ENCODE measurements at places on chromosomes 11 and 22.

- DNase-seq: no peak
These were observed 5.7 kb upstream of the FLI1 start for GRCh38 chr11:128688031-128688713.

- DNase-seq: no peak
These were observed 444 bp upstream of the TSKU start for GRCh38 chr11:76782531-76783293.

DNA sequence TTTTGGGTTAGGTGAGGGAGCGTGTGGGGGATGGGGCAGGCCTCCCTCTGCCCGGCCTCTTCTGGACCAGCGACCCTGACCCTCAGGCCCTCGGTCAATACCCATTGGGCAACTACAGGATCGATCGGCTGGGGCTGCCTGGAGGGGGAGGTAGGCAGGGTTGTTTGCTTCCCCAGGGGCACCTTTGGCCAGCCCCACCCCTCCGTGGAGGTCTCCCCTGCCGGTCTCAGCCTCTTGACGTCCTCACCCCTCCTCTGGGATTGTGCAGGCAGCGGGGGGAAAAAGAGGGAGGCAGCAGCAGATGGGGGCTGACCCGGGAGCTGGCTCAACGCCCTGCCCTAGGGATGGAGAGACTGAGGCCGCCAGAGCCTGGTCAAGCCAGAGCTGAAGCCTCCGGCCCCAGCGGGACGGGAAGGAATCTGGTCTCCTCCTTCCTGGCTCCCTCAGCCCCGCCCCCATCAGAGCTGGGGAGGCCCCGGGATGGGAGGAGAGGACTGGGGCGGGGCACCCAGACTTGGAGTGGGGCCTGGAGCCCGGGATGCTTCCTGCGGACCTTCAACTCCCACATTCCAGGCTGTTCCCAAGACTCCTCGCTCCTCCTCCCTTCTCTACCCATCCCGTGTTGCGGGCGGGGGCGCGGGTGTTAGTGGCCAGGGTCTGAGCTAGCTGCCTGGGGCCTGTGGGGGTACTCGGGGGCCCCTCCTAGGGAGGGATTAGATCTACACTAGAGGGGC, 14.4 kb upstream of the CDC42EP1 start:
- DNase-seq: no peak

DNA sequence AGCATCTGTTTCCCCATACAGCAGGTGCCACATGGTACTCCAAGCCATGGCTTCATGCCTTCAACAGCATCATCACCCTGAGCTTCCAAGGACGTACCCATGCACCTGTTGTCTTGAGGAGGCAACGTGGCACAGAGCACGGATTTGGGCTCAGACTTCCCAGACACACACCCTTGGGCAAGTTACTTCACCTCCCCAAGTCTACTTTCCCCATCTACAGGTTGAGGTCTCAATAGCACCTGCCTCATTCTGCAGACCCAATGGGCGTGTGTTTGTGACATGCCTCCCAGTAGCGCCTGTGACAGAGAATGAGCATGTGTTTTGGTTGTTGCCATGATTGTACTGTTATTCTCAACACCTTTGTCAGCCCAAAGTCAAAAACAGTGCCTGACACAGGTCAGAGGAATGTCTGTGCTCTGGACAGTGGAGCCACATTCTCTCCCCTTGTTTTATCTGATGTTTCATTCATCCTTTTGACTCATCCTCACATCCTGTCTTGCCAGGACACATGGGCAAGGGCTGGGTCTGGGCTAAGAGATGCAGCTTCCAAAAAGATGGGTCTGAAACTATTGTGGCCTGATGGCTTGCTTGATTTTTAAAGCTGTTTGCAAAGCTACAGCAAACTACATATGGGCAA, 53.4 kb upstream of the CCND1 start:
- no peak for DNase-seq

- no peak for DNase-seq
These were observed 9.0 kb upstream of the SPINDOC start for GRCh38 chr11:63804259-63804658.

DNA sequence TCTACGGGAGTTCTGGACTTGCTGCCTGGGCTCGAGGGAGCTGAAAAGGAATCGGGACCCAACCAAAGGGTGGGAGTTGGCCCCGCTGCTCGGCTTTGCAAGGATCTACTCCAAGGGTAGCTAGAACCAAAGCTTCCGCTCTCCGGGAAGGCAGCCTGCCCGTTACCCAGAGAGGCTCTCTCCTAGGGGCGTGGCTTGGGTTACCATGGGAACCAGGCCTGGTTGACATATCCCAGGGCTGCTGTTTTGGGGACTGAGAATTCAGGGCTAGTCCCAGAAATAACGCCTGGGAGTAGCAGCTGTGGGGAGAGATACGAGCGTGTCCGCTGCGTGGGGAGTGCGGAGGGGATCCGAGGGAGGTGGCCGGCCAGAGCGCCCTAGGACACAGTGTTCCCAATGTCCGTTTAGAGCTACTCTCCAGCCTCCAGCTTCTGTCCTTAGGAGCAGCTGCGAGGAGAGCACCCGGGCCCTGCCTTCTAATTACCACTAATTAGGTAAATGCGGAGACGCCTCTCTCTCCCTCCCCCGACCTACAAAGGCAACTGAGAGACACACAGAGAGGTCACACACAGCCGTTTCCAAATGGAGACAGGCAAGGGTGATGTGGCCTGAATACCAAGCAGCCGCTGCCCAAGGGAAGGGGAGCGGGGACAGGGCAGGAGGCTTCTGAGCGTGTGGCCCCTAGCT, 141.6 kb upstream of the CADM1 start:
- DNase-seq: no peak

DNA sequence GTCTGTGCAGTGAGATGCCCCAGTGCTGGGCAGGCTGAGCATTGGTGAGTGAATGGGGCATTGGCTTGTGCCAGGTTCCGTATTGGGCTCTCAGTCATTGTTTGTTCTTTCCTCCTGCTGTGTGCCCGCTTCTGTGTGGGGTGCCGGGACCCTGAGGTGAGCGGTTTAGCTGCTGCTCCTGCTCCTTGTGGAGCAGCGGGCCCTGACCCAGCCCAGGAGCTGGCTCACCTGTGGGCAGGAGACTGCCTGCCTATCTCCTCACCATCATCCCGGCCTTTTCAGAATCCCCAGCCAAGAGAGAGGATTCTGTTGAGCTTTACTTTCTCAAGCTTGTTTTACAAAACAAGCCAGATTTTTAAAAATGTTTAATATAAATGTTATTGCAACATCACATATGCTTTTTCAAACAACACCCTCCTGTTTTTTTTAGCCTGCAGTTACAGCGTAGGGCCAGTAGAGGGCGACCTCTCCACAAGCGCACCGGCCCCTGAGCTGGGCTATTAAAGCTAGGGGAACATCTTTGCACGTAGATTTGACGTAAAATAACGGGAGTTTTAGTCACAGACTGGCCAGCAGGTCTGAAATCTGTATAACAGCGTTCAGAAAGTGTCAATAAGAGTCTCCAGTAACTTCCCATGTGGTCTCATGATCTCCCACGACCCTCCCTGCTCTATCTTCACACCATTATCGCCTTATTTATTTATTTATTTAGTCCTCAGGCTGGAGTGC, 25.1 kb upstream of the RELT start:
- peak; percentile 26 for DNase-seq

DNA sequence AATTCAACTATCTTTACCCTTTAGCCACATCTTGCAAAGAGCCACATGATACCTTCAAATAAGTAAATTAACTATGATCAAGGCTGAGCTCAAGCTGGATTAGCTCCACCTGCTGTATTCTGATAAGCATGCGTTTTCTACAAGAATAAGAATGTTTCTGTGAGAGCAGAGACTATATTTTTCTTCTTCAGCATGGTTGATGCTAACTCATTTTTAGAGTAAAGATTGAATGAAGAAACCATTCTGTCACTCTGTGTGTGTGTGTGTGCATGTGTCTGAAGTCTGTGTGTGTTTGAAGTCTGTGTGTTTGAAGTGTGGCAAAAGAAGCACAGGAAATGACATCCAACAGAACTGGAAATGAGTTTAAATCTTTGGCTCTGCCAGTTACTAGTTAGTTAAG, 12.0 kb upstream of the LAYN start:
- DNase-seq: no peak

DNA sequence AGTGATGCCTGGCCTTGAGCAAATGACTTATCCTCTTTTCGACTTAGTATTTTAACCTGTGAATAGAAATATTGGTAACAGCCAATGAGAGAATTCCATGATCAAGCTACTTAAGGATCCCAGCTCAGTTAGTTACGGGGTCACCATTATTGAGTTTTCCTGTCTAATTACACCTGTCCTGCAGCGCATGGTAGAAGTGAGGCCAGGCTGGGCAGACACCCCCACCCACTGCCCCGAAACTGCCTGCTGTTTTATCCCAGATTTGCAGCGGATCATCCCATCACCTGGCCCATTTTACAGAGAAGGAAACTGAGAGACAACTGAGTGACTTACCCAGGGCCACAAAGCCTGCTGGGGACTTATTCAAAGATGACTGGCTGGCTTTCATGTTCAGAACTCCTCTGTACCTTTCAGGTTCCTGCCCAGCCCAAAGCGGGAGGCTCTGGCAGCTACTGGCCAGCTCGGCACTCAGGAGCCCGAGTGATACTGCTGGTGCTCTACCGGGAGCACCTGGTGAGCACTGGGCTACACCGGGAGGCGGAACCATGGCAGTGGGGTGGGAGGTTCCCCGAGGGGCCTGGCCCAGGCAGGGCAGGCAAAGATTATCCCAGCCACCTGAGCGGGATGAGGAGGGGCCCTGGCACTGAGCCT, 1.4 kb downstream of the MUS81 start:
- no peak for DNase-seq

- DNase-seq: no peak
These were observed 39.3 kb upstream of the CRYBB3 start for GRCh38 chr22:25160120-25160996.

DNA sequence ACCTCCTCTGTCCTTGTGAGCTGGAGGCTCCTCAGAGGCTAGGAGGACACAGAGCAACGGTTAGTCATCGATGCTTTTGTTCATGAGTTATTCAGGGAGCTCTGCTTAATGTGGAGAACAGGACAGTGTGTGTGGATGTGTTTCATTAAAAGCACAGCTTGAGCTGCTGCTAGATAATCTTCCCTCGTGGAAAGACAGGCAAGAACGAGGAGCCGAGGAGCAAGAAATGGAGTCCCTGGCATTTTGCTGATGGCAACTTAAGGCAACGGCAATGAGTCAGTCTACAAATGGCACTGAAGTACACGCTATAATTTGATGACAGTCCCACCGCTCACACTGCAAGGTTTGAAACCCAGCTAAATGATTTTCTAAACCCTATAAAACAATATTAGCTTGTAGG, 106.2 kb downstream of the IGLL1 start:
- DNase-seq: no peak

DNA sequence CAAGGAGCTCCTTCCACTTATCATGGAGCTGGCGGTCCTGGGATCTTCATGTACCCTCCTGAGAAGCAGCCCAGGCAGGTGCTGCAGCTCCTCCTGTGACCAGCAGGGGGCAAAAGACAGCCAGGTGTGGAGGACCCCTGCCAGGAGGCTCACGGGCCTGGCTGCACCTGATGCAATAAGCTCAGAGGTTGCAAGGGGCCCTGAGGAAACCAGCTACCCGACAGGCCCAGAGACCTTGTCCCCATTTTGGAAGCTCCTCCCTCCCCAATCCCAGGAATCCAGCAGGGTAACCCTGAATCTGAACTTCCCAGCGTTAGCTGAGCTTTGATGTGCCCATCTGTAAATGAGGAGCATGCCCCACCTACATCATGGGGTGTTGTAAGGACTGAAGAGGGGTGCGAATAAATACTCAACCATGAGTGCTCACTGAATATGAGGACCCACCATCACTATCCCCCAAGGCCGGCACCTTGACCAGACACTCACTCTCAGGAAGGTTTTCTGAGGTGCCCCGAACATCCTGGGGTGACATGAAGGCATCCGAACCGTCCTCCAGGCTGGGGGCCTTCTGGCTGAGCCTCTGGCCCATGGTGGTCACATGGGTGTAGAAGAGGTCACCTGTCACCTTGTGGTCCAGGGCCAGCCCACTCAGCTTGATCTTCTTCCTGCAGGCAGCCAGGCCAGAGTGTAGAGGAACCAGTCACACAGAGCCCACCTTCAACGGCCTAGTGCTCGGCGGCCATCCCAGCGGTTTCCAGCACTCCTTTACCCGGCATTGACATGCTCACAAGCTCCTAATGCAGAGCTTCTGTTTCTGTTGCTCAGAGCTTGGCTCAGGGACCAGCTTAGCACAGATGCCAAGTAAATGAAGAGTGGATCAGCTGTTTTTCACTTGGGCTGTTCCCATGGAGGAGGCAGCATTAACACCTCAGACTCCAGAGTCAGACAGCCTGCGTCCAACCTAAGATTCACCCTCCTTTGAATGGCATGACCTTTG, 21.7 kb downstream of the SLC43A1 start:
- DNase-seq: peak; percentile 69

DNA sequence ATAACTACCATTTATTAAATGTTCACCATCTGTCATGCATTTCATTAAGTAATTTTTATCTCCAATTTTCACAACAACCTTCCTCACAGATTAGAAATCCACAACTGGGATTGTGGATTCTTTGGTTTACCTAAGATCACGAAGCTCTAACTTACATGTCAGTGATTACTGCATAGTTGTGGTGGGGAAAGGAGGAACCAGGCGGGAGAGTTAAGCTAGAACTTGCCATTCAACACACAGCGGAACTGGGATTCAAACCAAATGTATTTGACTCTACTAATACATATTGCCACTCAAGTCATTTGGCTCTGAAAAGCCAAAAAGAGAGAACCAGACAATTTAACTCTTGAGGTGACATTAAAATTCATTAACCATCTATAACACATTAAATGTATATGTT, 10.4 kb upstream of the LAYN start:
- no peak for DNase-seq

GRCh38 chr11:76456571-76456970, 11.8 kb downstream of the EMSY start:
- DNase-seq: no peak

GRCh38 chr11:8732748-8733241, 50.2 kb downstream of the RPL27A start:
- DNase-seq: no peak

DNA sequence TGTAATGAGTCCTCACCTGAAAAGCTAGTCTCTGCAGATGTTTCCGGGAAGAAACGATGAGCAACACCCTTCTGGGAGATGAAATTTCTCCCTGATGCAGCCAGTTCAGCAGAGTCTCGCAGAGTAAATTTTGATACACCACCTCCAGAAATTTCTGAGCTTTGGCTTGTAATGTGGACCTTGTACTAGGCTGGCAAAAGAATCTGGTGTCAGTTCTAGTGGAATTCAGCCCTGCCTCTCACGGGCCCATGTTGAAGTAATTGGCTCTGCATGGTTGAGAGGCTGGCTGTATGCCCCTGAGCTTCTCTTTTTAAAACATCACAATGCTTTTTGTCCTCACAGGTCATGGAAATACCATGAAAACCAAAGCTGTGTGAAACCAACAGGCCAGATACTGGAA, at the start of gene GLYAT:
Gene GLYAT, minus strand, starts transcription at position 125 of the 400 bp plus-strand sequence. CDS start 7,447 bp downstream, outside the sequence.
- DNase-seq: no peak

- DNase-seq: peak; percentile 98
These were observed at the start of gene MTA2 for GRCh38 chr11:62601372-62602140. Gene MTA2 (minus strand): TSS chr11:62601865. CDS start chr11:62601450, 415 bp downstream.

- no peak for DNase-seq
These were observed 8.5 kb upstream of the FXYD6 start for GRCh38 chr11:117884994-117885393.

GRCh38 chr11:115887727-115888126, 383.5 kb upstream of the CADM1 start:
- no peak for DNase-seq

- DNase-seq: no peak
These were observed 36.9 kb downstream of the PPP2R1B start for GRCh38 chr11:111729071-111729830.

GRCh38 chr11:95919514-95919913, 4.4 kb downstream of the MTMR2 start:
- DNase-seq: no peak

GRCh38 chr11:118621071-118621783, 13.8 kb downstream of the PHLDB1 start:
- no peak for DNase-seq

GRCh38 chr11:78196661-78197091, 8.0 kb downstream of the USP35 start:
- no peak for DNase-seq

Measured in stimulated activated CD8-positive, alpha-beta memory T cell treated with anti-CD3 and anti-CD28 coated beads, Interleukin-4, amount 100 ng/mL, for 4 hours (primary cell).